ENCODE measurements at places on chromosomes 12 and 14.

GRCh38 chr14:21486640-21487087 is 9.7 kb downstream of the TOX4 start:
- no peak for DNase-seq

DNA sequence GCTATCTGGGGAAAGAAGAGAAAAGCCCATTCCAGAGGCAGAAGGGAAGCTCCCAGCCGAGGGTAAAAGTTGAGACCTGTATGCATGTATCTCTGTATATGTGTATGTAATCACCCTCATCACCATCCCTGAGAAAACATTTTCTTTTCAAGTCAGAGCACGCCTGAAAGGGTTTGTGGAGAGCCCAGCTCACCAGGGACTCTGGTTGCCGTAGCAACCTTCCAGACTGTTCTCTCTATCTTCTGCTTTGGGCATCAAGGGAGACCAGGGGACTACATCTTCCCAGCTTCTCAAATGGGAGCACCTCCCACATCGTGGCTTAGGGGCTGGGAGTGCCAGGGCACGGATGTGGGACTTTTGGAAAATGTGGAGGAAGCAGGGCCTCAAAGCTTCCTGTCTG is 93.5 kb downstream of the GALNT8 start:
- no peak for DNase-seq

- no peak for DNase-seq
Observed at GRCh38 chr12:50780013-50780412, 16.1 kb downstream of the ATF1 start.

DNA sequence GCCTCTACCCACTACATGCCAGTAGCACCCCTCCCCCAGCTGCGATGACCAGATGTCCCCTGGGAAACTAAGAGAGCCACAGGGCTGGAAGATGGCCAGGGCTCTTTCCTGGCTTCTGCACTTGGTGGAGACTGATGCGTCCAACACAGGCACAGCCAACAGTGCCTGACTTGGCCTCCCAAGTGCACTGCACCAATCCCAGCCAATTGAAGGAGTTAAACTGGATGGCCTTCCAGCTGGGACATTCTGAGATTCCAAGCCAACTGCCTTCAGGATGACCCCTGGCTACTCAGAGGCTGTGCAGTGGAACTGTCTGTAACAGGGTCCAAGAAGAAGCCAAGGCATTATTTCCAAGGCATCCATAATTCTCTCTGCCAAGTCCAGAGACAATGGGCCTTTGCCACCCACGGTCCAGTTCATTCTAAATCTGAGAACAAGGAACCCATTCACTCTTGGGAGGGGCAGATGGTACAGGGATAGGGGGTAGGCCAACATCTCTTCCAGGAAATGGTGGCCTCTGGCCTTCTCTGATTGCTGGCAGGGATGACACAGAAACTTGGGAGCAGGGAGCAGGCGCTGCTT is 35.2 kb downstream of the PRIMA1 start:
- no peak for DNase-seq

All from suprapubic skin (tissue), 4 donors.